Islet precursor cell (in vitro differentiated cells): ENCODE measurements at places on chromosomes 12 and 14.

DNA sequence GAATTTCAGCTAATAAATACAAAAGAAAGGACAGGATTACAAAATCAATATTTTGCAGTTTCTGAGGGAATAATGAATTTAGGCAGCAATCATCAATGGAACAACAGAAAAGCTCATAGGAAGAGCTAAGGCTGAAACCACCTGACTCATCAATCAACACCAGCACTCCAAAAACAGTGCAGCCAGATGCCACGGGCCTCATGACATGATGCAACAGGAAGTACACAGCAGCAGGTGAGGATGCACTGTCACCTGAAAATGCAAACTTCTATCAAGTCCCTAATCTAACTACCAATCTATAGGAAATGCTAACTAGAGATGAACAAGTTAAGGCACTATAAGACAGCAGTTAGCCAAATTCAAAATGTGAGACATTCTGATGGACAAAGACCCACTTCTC lies 21.7 kb downstream of the GNS start:
- DNase-seq, result no peak

DNA sequence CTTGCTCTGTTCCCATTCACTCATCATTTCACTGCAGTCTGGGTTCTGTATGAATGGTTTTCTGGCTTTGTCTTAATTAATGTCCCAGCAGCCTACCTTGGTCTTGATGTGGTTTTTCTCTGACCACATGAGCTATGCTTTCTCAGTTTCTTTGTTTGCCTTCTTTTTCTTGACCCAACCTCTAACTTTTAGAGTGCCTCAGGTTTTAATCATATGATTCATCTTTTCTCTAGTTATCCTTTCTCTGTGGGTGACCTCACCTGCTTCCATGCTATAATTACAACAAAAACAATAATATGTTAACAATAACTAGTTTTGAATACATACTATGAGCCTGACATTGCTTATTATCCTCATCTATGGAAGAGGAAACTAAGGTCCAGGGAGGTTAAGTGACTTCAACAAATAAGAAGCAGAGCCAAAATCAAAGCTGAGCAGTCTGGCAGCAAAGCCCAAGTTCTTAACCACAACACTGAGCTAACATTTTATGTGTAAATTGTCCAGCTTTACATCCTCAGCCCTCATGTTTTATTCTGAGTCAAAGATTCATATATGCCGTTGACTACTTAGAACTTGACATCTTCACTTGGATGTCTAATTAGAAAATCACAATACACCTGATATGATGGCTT lies 4.7 kb upstream of the EPYC start:
- DNase-seq, result no peak

DNA sequence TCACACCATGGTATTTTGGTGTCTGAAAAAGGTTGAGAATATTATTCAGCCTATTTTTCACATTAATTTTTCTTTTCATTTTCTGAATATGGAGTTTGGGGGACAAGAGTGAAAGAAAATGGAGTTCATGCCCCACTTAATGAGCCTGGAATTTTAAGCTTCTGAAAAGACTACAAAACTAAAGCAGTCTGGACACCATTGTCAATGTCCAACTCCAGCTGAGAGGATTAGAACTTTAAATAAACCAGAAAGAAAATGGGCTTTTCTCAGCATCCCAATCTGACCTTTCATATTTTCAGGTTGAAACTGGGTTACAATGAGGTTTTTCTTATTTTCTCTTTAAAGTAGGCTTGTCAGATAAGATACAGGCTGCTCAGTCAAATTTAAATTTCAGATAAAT lies 207.7 kb downstream of the SLC6A15 start:
- DNase-seq, result no peak

DNA sequence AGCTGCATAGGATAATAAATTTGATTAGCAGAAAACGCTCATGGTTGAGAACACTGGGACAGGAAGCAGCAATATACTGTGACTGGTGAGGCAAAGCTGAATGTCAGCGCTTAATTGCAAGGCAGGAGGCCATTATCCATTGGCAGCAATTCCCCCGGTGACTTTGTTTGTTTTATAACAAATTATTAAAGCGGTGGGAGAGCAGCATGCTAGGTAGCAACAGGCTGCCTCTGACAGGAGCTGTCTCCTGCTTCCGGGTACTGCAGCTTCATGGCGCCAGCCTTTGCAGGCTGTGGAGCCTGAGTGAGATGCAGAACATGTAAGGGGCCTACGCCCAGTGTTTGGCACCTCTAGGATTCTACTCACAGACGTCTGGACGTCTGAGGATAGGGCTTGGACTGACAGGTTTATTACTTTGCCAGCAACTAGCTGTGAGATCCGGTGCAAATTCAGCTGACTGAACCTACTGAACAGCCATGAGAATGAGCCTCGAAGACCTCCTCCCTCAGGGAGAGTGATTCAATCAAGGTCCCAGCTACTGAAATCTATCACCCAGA lies 82.1 kb upstream of the SSTR1 start:
- DNase-seq, result peak; percentile 61

DNA sequence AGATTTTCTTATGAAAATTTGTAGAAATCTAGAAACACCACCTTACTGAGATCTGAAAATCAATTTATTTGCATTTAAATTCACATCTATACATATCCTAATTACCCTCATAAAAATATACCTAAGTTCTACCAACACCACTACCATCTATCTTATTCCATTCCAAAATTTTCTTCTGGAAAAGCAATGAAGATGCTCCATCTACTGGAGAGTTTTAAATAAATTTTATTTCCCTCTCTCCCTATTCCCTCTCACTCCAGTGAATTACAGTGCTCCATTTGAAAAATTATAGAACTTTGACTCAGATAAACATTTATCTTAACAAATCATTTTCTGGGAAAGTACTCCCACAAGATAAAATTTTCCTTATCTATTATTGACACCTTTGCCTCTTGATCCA lies 2.3 kb upstream of the C14orf39 start:
- DNase-seq, result no peak

- peak; percentile 61 for DNase-seq
Measured at GRCh38 chr12:50533203-50533584, 28.4 kb downstream of the DIP2B start.

DNA sequence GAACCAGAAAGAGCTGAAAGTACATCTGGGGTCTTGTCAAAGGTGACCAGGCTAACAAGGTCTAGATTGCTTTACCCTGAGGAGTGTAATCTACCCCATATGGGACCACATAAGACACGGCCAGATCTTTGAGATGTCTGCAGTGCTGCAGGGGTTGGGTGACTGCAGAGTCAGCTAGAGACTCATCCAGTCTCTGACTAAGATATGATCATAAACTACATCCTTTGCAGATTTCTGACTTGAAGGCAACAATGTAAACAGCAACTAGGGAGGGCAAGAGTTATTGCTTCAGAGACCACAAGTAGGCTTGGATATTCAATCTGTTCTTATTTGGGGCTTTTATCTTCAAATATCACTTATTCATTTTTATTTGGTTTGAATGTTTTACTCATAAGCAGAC lies 1080.5 kb upstream of the FOXG1 start:
- DNase-seq, result no peak

DNA sequence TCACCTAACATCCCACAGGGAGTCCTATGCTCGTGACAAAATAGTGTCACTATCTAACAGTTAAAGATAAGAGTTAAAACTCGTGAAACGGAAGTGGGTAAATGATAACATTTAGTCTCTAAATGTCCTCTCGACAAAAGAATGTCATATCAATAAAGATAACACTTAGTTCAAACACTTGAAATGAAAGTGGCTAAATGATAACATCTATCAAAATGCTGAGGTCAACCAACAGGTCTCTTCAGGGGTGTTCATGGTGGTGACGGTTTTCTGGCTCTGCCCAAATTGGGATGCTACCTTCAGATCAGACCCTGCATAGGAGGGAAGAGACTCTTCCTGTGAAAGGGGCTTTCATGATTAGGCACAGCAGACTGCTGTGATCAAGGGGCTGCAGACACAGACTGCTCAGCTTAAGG lies 22.1 kb downstream of the IL26 start:
- DNase-seq, result no peak

DNA sequence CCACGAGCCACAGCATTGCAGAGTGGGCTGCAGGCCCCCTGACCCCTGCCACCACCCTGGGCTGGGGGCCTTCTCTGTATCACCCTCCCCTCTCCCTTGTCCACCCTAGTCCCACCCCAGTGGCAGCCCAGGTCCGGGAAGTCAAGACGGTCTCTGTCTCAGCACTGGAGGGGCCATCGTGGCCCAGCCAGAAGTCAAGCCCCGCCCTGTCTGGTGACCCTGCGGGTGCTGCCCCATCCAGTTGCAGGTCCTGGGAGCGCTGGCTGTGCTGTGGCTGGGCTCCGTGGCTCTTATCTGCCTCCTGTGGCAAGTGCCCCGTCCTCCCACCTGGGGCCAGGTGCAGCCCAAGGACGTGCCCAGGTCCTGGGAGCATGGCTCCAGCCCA lies 2.7 kb downstream of the PLD4 start:
- peak; percentile 52 for DNase-seq

DNA sequence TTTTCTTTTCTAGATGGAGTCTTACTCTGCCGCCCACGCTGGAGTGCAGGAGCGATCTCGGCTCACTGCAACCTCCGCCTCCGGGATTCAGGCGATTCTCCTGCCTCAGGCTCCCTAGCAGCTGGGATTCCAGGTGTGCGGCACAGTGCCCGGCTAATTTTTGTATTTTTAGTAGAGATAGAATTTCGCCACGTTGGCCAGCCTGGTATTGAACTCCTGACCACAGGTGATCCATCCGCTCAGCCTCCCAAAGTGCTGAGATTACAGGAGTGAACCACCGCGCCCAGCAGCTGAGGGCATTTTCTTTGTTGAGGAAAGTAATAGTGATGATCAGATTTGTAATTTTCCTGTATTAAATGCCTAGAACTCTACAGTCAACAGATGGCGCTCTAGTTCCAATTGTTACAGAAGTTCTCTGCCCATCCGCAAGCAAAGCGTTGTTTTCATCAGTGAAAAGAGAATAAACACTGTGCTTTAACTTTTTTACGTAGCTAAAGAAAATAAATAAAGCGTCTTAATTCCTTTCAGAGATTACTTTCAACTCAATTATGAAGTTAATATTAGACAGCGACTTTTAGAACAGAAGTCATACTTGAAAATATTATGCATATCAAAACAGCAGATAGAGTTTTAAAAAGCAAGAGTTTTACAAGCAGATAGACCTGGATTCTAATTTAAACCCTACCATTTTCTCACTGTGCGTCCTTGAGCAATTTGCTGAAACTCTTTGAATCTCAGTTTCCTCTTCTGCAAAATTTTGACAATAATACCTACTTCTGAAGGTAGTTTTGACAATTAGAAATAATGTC lies 335.1 kb downstream of the DUSP6 start:
- no peak for DNase-seq

- DNase-seq, result no peak
Measured at GRCh38 chr12:77314378-77315052, 249.1 kb upstream of the E2F7 start.

DNA sequence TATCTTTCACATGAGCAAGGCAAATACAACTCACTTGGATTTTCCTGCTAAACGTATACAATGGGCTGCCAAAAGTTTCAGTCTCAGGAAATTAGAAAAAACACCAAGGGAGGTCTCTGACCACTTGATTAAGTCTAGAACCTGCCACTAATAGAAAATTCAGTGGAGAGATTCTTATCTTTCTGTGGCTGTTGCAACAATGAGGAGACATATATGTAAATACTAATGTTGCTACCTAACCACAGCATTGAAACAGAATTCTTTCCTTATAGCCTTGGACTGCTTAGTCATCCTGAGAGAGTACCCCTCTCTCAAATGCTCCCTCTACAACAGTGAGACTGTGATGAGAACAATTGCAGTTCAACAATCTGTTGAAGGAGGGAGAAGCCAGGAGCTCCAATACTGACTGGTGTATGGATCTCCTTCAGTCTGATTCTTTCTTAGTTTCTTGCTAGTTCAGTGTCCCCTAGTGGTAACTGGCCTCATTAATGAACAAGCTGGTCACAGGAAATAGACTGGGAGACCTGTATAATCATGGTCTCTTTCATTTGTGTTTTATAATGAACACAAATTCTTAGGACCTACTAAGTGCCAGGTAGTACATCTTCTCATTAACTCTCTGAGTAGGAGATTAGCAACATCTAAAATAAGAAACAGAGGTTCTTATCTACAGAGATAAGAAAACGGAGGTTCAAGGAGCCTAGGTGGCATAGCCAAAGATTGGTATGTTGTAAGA lies 164.5 kb downstream of the SLC38A4 start:
- DNase-seq, result peak; percentile 76

DNA sequence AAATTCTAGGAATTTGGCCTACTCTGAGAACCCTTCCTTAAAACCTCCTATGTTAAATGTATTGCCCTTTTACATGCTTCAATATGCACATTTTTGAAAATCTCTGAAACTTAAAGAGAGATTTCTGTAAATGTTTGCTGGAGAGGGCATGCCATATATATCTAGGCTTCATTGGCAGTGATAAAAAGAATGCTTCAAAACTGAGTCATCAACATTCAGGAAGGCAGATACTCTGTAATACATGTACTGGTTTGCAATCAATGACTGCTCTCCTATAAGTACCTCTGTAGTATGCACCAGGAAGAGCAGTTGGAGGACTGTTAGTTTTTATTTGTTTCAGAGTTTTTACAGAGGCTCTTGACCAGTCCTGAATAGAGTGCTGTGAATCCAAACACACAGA lies 739.9 kb downstream of the SLC16A7 start:
- DNase-seq, result no peak

DNA sequence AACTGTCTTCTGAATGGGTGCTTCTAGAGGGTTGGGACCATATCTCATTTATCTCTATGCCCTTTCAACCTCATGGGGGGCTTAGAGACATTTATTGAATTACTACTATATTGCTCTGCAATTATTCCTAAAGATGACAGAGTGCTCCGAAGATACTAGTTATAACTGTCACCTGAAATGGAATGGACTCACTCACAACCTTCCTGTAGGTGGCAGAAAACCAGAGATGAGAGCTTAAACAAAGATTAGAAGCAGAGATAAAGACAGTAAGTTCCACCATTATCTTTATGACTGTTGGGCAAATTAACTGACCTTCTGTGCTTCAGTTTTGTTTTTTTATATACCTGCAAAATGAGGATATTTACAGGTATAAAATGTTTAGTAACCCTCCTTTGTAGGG lies 31.5 kb upstream of the GTF2A1 start:
- no peak for DNase-seq

- no peak for DNase-seq
Measured at GRCh38 chr14:94961386-94962165, 191.7 kb upstream of the GSC start.

DNA sequence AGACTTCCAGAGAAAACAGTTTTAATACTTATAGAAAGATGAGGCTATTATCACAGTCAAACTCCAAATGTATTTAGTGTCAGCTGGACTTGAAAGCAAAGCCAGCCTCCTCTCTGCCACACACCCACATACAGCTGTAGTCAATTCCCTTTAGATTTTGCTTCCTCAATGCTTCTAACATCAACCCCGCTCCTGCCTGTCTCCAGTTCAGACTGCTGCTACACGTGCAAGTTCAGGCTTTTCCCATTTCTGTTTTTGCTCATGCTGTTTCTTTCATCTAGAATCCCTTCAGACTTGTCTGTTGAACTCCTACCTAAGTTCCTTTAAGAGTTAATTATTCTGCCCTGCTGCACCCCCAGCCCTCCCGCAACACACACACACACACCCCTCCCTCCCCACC lies 380.0 kb downstream of the KCNH5 start:
- DNase-seq, result no peak

GRCh38 chr14:103155010-103155409 lies 31.7 kb downstream of the TNFAIP2 start:
- DNase-seq, result peak; percentile 64

- no peak for DNase-seq
Measured at GRCh38 chr14:63474844-63475243, 68.3 kb downstream of the PPP2R5E start.
